Stimulated activated CD4-positive, alpha-beta T cell treated with anti-CD3 and anti-CD28 coated beads, Interleukin-12 subunit alpha, Interleukin-12 subunit beta, amount 100 ng/mL, for 48 hours (primary cell): ENCODE measurements at places on chromosomes 3 and 15.

DNA sequence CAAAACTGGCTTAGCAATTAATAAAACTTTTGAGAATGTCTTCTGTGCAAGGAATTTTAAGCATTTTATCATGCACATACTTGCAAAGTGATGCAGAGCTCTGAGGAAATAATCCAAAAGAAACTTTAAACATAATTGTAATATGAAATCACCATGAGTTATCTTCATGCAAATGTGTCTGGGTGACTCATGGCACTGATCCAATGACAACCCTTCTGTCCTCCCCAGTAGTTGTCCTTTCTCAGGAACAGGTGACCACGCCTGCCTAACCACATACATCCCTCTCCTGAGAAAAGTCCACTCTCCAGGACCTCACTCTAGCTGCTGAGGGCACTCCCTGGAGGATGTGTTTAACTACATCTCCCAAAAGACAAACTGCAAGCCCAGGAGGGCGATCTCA, 530.6 kb upstream of the IL12A start:
- DNase-seq = no peak

- no peak for DNase-seq
Observed at GRCh38 chr3:114460459-114460858, 166.6 kb downstream of the TIGIT start.

DNA sequence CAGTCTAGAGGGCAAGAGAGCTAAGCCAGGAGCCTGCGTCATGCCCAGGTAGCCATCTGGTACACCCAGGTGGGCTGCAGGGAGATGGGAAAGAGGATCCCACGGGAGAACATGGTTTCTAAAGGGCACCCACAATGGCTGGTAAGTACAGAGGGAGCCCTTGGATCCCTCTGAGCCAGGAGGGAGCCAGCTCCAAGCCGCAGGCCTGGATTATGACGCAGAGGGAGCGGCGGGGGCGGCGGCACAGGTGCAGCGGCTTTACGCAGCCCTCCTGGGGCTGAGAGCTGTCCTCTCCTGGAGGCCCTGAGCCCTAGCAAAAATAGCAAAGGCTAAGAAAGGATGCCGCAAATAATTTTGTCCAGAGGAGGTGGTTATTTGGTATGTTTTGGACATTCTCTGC, 2.8 kb downstream of the CAV3 start:
- no peak for DNase-seq

GRCh38 chr15:99969261-99969920, 236.2 kb upstream of the LYSMD4 start:
- DNase-seq = no peak

- DNase-seq = no peak
Observed at GRCh38 chr3:62159709-62160092, 213.6 kb downstream of the FEZF2 start.

DNA sequence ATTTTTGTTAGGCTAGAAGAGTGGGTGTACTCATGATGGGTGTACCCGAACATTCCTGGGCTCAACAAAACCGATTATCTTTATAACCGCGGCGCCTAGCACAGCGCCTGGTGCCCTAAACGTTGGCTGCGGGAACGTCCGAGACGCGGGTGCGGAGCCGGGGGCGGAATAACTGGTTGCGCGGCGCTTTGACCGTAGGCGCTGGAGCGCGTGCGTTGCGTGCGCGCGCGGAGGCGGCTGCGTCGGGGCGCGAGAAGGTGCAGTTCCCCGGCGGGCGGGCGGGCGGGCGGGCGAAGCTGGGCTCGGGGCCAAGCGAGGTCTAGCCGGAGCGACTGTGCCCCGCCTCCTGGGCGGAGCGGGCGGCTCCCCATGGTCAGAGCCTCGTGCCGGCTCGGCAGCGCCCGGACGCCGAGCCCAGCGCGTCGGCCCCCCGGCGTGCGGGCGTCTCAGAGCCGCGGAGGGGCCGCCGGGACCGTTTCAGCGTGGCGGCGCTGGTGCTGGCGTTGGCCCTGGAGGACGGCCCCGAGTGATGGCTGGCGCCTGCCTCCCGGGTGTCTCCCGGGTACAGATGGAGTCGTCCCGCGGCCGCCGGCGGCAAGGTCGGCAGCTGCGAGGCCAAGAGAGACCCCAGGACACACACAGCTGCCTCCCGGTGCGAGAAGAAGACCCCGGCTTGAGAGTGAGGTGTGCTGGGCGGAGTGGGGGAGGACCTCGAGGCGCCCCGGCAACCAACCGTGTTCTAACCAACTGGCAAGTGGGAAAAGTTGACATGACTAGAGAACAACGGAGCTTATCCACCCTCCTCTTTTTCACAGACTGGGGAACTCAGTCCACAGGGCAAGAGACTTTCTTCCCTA, at the start of gene PLAAT1:
TSS of gene PLAAT1 (plus strand) at position 373 of the 857 bp plus-strand sequence. CDS start 14,429 bp downstream, outside the sequence.
- DNase-seq = no peak
